ENCODE measurements at places on chromosomes 2 and 18.
A peak's percentile ranks its signal among the peaks of the same experiment; 100 is the strongest.

- no peak for DNase-seq
Measured at GRCh38 chr2:7792031-7792651, 874.9 kb downstream of the RNF144A start.

DNA sequence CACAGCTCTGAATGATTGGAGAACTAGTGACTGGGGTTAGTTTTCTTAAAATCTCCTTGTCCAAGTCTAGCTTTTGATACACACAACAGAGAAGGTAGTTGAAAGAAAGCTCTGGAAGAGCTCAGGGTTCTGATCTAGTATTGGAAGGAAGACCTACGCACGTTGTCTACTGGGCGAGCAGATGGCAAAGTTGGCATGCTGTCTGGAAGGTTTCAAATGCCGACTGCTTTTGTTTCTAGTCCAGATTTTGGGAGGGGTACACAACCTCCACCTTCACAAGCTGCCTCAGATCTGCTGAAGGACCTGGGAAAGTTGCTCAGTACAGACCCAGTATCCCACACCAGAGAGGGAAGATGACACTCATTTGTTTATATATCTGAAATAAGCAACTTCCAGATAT lies 507.3 kb downstream of the RNF144A start:
- DNase-seq = no peak

DNA sequence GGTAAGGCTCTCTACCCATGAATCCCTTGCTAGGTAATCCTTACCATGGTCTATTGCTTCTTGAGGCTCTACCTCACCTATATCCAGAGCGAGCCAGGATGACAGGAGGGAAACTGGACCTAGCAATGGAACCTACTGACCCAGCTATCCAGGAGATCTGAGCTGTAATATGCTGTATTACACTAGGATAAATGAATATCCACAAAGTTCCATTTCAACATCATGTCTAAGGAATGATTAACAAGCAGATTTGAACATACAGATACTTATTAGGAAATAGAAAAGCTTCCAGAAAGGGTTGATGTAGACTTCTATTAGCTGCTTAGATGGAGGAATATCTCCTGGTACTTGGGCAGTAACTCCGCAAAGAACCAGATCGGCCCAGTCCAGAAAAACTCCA lies 110.1 kb downstream of the BAZ2B start:
- no peak for DNase-seq

DNA sequence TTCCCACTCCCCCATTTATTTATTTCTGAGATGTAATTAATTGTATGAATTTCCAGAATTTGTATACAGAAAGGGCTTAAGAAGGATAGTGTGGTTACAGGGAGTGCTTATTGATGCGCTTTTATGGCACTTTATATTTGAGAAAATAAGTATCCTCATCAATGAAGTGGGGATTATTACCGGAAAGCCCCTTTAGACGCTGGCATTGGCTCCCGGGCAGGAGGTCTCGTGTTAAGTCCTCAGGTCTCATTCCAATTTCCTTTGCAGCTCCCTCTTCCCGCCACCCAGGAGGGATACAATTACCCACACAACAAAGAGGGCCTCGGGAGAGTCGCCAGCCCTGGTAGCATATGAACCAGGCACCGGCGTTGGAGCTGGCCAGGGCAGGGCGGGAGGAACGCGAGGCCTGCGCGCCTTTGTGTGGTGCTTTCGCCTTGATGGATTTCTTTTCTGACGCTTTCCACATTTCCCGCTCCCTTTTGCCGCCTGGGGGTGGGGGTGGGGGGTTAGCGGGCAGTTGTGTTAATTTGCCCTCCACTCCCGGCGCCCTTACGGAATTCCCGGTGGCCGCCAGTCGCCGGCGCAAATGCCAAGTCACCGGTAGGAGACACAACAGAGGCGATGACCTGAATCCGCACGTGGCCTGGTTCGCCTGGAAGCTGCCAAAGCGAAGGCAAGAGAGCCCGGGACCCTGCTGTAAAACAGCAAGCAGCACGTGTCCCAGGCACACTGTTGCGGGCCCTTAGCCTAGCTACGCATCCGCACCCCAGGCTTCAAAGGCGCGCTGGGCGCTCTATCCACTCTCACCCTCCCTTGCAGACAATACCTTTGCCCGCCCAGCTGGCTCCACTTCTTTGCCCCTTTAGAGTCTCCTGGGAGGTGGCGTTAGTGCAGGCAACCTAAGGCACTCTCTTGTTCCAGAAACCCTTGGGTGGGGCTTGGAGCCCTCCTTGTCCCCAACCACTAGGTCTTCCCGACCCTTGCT lies 3.3 kb downstream of the GAD1 start:
- no peak for DNase-seq

GRCh38 chr2:53177327-53177726 lies 590.3 kb upstream of the CHAC2 start:
- no peak for DNase-seq

DNA sequence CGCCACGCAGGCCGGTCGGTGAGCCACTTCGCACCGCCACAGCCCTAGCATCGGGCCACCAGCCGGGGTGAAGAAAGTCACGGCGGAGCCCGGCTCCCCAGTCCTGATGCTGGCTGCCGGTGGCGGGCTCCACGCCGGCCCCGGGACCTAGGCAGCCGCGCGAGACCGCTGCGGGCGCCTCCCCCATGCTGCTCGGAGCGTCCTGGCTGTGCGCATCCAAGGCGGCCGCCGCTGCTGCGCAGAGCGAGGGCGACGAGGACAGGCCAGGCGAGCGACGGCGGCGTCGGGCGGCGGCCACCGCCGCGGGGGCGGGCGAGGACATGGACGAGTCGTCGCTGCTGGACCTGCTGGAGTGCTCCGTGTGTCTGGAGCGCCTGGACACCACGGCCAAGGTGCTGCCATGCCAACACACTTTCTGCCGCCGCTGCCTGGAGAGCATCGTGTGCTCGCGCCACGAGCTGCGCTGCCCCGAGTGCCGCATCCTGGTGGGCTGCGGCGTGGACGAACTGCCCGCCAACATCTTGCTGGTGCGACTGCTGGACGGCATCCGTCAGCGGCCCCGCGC lies 433 bp downstream of the SH3RF3 start:
- DNase-seq = no peak

- DNase-seq = peak; percentile 56
Measured at GRCh38 chr2:15941871-15942710, 1.7 kb downstream of the MYCN start.

GRCh38 chr2:95799892-95800291 lies 191.7 kb downstream of the ANKRD36C start:
- no peak for DNase-seq

DNA sequence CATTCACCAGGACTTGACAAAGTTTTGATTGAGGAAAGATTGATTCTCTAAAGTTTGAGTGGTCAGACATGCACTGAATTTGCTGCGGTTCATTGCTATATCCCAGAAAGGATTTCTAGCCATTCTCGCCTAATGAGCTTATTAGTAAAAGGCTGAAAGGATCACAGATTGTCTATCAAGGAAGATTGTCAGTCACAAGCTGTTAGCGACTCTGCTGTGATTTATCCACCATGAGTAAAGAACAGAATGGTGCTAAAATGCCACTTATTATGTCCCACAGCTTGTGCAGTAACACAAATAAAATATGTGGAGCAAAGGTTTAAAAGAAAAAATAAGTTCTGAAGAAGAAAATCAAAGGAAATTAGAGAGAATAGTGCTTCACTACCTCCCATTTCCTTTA lies 701.2 kb upstream of the CDH7 start:
- DNase-seq = no peak

GRCh38 chr2:218982586-218983262 lies 2.3 kb downstream of the FEV start:
- DNase-seq = no peak

DNA sequence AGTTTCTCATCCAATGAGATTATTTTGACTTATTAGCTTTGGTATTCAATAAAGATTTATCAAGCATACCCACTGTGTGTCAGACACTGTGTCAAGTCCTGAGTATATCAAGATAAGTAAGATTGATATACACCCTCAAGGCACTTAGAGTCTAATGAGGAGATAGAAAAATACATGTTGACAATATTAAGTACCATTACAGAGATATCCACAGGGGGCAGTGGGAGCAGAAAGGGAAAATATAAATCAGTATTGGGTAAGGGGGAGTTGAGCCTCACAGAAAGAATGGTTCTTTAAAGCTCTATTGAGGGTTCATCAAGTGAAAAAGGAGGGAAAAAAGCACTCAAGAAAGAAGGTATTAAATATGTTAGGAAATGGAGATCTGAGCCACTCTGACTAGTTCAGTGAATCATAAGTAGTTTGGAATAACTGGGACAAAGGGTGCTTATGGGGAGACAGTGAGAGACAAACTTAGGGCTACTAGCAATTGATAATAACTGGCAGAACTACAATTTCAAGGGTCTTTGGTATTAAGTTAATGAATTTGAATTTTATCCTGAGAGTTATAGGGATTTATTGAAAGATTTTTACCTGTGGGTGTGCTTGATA lies 45.5 kb upstream of the SLC8A1 start:
- DNase-seq = no peak

DNA sequence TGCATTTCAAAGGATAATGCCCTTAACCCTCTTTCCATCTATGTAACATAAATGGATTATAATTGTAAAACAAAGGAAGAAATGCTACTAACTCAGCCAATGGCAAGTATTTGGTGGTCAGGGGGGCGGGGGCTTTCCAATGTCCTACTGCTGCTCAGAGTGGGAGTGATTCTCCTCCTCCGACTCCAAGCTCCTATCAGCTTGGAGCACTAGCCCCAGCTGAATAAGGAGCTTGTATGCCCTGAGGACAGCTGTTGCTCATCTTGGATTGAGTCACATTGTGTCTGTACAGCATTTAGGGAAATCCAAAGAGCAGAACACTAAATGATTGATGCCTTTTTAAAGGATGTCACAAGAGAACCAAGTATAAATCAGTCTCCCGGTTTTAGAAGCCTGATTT lies 105.6 kb upstream of the ZNF521 start:
- DNase-seq = no peak

DNA sequence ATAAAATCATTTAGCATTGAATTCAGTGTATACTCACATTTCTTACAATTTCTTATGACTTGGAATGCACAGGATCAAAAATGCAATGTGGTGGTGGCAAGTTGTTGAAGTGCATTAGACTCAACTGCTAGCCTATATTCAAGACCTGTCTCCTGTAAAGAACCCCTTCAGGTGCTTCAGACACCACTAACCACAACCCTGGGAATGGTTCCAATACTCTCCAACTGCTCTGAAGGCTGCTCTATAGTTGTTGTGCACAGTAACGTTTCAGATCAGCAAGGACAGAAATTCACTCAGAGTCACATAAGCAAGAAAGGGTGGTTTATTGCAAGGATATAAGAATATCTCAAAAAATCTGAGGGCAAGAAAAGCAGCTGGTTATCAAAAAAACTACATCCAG lies 6.5 kb downstream of the GKN1 start:
- no peak for DNase-seq

DNA sequence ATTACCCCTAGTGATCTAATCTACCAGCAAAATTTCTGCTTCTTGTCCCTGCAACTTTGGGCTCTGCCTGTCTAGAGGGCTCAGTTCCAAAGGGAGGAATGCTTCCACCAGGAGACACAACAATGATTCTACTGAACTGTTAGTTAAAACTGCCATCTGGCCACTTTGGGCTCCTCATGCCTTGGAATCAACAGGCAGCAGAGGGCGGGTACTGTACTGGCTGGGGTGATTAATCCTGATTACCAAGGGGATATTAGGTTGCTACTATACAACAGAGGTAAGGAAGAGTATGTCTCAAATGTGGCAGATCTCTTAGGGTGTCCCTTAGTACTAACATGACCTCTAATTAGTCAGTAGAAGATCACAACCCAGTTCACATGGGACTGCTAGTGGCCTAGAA lies 21.4 kb downstream of the HADHA start:
- DNase-seq = no peak

GRCh38 chr2:49973917-49974368 lies 819.6 kb upstream of the FSHR start:
- peak; percentile 82 for DNase-seq

DNA sequence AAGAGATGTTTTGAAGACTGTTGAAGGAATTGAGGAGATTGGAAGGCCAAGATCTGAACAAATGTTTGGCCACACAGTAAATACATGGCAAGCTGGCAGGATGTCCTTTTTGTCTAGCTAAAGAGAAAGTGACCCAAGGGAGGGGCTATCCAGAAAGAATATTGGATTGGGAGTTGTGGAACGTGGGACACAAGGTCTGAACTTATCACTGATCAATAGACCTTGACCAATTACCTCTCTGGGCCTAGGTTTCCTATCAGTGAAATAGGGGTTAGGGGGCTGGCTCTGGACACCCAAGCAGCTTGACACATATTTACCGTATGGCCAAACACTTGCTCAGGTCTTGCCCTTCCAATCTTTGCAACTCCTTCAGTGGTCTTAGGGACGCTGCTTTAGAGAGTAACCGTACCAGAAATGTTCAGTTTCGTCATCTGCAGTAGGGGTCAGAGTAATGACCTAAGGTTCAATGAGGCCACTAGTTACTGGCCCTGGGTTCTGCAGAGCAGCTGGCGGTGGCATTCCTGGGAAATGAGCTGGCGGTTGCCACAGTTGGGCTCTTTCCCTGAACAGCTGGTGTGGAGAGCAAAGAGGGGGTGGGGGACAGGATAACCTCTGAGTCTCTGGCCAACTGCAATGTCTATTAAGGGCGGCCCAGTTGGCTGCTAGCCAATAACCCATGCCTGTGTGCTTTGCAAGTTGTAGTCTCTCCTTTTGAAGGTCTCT lies 70.1 kb upstream of the STPG4 start:
- no peak for DNase-seq
